ENCODE measurements at places on chromosomes 4 and X. TPM values are rescaled to one million over a fixed set of nuclear protein-coding genes. Genes with fewer than 3 reads are reported as not detected.

- no peak overlapping the region for H3K4me3 ChIP-seq
- no peaks in the 10 kb centered on the region for H3K4me1 ChIP-seq
- H3K36me3 ChIP-seq = no peaks in the 10 kb centered on the region
These were observed 188.0 kb upstream of the RBPJ start for GRCh38 chr4:26132858-26133257.

Gene TMA16
- total RNA-seq = 9.7 TPM

Gene EPGN
- 8.4 TPM for total RNA-seq

GRCh38 chr4:8538703-8539567 is 41.3 kb upstream of the GPR78 start:
- H3K36me3 ChIP-seq = no peaks in the 10 kb centered on the region
- H3K4me3 ChIP-seq = no peak overlapping the region
- H3K4me1 ChIP-seq = peaks cover 8% of the 10 kb centered on the region

GRCh38 chr4:129994715-129995114 is 898.8 kb downstream of the C4orf33 start:
- H3K27me3 ChIP-seq = no peaks in the 10 kb centered on the region
- no peaks in the 10 kb centered on the region for H3K4me1 ChIP-seq
- no peak overlapping the region for H3K4me3 ChIP-seq
- H3K36me3 ChIP-seq = no peaks in the 10 kb centered on the region
- no peak overlapping the region for H3K27ac ChIP-seq

Gene SPATA4
- not detected for total RNA-seq

Gene KIAA1210
- 0.17 TPM for total RNA-seq

Gene CSAG3
- not detected for total RNA-seq

Gene AVPR2
- 2.0 TPM for total RNA-seq

Gene IGSF1
- total RNA-seq = 6.2 TPM

DNA sequence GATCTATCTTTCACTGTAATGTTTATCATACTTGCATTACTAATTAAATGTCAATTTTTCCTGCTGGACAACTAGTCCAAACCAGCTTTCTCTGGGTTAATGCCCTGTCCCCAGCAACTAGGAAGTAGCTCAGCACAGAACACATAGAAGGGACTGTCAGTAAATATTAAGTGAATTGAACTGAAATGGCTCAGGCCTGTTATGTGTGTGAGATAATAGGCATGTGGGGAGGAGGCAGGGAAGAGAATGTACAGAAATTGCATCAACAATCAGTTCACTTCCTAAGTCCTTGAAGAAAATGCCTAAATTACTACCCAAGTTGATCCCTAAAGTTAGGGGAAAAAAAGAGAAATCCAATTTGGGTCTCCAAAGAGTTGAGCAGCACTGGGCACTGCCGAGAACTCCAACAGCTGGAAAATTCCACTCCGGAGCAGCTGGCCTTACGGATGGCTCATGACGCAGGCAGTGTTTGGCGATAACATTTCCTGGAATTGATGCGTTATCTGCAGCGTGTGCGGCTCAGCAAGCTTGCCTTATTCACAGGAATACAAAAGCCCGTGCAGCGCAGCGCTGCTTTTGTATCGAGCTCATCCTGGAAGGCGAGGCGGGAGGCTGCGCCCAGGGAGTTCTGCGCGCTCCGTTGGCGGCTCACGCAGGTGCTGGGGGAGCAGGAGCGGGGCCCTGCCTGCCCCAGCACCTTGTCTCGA is 297.3 kb upstream of the LCORL start:
- H3K27me3 ChIP-seq = peaks cover 8% of the 10 kb centered on the region
- H3K27ac ChIP-seq = no peak overlapping the region
- DNase-seq = peak; percentile 50
- H3K36me3 ChIP-seq = no peaks in the 10 kb centered on the region
- peak overlapping the region; percentile 27 for H3K4me3 ChIP-seq
- peaks cover 11% of the 10 kb centered on the region for H3K4me1 ChIP-seq

- no peaks in the 10 kb centered on the region for H3K36me3 ChIP-seq
- H3K27me3 ChIP-seq = no peaks in the 10 kb centered on the region
- no peak overlapping the region for H3K27ac ChIP-seq
- no peak for DNase-seq
- H3K4me1 ChIP-seq = no peaks in the 10 kb centered on the region
- no peak overlapping the region for H3K4me3 ChIP-seq
These were observed 175.0 kb downstream of the ANTXR2 start for GRCh38 chr4:79898055-79898454.

DNA sequence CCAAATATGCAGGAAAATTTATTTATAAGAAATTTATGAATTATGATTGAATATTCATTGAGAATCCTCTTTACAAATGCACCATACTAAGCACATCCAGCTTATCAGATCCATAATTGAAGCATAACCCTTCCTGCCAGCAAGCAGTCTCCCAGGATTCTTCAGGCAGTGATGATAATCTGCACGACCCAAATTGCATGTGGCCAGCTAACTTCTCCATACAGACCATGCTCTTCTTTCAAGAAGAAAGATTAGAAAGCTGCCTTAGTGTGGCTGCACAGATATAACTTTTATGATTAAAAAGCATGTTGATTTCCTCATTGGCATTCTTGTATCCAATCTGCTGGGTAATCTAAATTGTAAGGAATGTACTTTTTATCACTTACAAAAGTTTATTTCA is 3.3 kb upstream of the CBR4 start:
- H3K4me3 ChIP-seq = no peak overlapping the region
- no peaks in the 10 kb centered on the region for H3K27me3 ChIP-seq
- no peak for DNase-seq
- H3K36me3 ChIP-seq = no peaks in the 10 kb centered on the region

GRCh38 chr4:17126321-17126966 is 228.0 kb upstream of the LDB2 start:
- H3K4me3 ChIP-seq = no peak overlapping the region
- no peak overlapping the region for H3K27ac ChIP-seq
- H3K36me3 ChIP-seq = no peaks in the 10 kb centered on the region
- H3K4me1 ChIP-seq = no peaks in the 10 kb centered on the region

- no peaks in the 10 kb centered on the region for H3K36me3 ChIP-seq
- H3K4me1 ChIP-seq = peaks cover 75% of the 10 kb centered on the region
- H3K27me3 ChIP-seq = no peaks in the 10 kb centered on the region
- peak overlapping the region; percentile 28 for H3K4me3 ChIP-seq
- H3K27ac ChIP-seq = peak overlapping the region; percentile 64
- peak; percentile 49 for DNase-seq
These were observed 7.5 kb downstream of the BCOR start for GRCh38 chrX:40090050-40090804.

DNA sequence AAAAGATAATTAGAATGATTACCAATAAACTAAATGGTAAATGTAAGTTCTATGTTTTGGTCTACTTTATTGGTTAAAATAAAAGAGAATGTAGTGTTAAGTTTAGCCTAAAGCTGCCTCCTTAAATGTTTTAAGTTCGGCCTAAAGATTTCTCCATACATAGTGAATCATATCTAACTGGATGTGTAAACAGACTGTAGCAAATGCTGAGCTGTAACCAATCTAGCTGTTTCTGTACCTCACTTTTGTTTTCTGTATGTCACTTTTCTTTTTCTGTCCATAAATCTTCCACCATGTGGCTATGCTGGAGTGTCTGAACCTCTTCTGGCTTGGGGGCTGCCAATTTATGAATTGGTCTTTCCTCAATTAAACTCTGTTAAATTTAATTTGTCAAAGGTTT is 121.2 kb downstream of the TBCK start:
- H3K4me1 ChIP-seq = no peaks in the 10 kb centered on the region
- DNase-seq = no peak
- no peak overlapping the region for H3K4me3 ChIP-seq
- H3K27me3 ChIP-seq = no peaks in the 10 kb centered on the region
- no peak overlapping the region for H3K27ac ChIP-seq

Gene ZRSR2
- 7.1 TPM for total RNA-seq

- H3K36me3 ChIP-seq = no peaks in the 10 kb centered on the region
- no peak for DNase-seq
- H3K4me3 ChIP-seq = no peak overlapping the region
- H3K27ac ChIP-seq = no peak overlapping the region
These were observed 270.0 kb upstream of the GNPDA2 start for GRCh38 chr4:44996276-44996845.

GRCh38 chr4:125725957-125726525 is 411.3 kb downstream of the FAT4 start:
- no peaks in the 10 kb centered on the region for H3K4me1 ChIP-seq
- no peaks in the 10 kb centered on the region for H3K27me3 ChIP-seq
- DNase-seq = no peak
- no peak overlapping the region for H3K4me3 ChIP-seq
- no peaks in the 10 kb centered on the region for H3K36me3 ChIP-seq
